ENCODE measurements at places on chromosomes 6 and 20.

GRCh38 chr6:165519316-165519715 lies 143.7 kb downstream of the PDE10A start:
- DNase-seq: no peak

DNA sequence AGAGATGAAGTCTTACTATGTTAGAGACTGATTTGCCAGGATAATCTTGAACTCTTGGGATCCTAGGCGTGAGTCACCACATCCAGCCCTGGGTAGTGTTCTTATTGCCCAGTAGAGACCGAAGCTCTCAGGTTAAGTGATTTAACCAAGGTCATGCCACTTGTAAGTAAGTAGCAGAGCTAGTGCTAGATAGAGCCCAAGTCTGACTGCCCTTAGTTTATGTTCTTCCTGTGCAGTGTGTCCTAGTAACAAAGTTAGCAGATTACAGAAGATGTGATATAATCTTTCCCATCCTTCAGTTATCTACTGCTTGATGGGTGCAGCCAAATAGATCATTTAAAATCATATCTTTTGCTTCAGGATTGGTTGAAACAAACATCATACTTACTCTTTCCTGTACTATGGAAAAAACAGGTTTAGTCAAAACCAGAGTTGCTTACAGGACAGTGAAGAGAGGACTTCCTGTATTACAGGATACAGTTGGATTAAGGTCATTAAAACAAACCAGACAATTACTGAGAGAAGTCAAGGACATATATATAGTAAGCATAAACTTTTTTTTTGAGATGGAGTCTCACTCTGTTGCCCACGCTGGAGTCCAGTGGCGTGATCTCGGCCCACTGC lies 9.5 kb upstream of the PABPC1L start:
- DNase-seq: no peak

GRCh38 chr6:52164319-52165094 lies 21.7 kb upstream of the IL17A start:
- DNase-seq: no peak

DNA sequence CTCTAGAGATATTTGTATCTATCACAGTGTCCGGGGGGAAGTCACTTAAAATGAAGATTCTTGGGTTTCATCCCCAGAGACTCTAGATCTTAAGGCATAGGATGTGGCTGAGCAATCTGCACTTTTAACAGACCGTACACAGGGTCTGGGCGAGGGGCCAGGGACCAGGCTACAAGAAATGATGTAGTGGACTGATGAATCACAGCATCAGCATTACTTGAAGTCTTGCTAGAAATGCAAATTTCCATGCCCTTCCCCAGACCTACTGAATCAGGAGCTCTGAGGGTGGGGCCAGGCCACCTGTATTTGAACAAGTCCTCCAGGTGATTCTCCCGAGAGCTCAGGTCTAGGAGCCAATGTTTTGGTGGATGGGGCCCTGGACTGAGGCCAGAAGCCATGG lies 168.4 kb downstream of the DOK5 start:
- no peak for DNase-seq

DNA sequence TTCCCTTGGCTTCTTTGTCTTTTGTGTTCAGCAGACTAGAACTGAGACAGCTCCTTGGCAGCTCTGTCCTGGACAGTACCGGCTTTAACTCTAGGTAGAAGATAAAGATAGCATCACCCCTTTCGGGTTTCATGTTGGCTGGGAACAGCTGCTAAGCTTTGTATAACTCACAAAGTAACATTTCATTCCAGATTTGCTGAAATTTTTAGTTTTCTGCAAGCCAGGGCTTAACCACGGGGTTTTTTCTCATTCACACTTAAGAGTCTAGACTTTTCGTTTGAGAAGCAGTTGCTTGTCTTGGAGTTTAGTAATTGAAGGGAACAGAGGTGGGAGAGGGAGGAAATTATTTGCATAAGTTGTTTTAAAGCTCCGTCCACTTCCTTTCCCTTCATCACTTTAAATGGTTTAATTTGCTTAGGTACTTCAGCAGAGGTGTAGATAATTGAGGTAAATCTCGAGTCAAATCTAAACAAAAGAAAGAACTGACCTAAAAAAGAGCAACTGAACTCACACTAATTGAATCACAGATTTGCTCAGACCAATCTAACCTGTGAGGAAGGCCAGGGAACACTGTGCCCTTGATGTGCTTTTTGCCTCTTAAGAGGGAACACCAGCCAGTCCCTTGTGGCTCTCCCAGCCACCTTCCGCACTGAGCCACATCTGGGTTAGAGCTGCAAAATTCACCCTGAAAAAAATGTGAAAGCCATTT lies 48.3 kb downstream of the RREB1 start:
- DNase-seq: no peak

DNA sequence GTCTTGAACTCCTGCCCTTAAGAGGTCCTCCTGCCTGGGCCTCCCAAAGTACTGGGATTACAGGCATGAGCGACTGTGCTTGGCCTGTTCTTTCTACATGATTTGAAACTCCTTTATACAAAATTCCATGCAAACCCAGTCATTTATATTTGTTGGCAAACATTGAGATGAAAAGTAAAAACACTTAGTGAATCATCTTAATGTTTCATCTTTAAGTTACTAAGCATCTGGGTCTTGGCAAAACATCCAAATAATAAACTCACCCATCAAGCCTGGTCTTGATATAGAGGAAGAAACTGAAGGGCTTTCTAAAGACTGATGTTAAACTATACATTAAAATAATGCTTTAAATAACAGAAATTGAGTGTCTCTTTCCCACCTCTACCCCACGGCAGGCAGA lies 95.1 kb downstream of the FUT9 start:
- DNase-seq: no peak

DNA sequence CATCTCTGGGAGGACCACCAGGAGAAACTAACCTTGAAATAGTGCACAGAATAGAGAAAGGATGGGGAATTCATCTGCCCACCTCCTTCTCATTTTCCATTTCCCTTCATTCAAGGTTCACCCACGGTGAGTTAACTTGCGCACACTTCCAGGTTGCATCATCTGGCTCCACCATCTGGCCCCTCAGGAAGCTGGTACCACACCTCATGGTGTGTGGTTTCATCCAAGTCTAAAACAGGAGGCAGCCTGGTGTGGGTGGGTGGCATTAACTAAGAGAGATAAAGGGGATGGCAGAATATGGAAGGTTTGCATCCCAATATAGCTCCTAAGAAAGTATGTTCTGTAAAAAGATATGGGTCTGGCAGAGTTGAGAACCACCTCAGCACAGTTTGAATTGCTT lies 3.8 kb downstream of the ZNF334 start:
- DNase-seq: no peak

DNA sequence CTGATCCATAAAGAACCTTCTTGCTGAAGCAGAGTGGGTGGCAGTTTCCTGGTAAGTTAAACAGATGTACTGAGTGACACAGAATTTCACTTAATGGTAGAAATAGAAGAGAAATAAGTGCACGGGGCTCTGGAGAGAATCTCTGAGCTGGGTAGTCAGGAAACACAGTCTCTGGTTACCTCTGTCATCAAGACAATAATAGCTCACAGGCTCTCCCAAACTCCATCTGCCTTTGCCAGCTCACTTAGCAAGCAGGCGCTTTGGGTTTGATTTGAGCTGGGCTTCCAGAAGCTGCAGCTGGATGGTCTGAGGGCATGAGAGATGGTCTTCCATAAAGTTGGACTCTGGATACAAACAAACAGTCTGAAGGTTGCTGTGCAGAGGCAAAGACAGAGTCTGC lies 39.6 kb upstream of the PRSS35 start:
- no peak for DNase-seq

- DNase-seq: no peak
These were observed 53.3 kb downstream of the PLEKHG1 start for GRCh38 chr6:150652848-150653613.

GRCh38 chr6:155054491-155055250 lies 59.6 kb downstream of the TIAM2 start:
- no peak for DNase-seq

DNA sequence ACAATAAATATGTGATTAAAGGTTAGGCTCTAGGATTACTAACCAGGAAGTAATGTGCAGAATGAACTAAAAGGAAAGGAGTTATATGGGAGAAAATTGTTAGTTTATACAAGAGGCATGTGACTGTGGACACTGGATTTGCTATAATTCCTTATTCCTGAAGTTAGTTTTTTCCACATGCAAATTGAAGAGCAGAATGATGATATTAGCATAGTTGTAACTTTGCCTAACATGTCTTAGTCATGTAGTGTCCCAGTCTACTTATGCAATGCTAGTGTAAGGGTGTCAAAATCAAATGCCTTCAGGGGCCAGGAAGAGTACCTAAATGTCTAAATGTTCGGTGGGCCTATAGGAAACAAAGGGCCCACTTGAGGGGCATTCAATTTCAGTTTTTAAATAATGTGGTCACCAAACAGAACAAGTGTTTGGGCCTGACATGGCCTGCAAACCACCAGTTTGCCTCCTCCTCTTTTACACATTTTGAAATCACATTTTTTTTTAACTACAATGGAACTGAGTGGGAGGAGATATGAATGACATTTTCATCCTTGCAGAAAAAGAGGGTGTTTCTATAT lies 28.0 kb upstream of the CEP85L start:
- no peak for DNase-seq

GRCh38 chr20:12962895-12963294 lies 45.9 kb upstream of the SPTLC3 start:
- DNase-seq: no peak

DNA sequence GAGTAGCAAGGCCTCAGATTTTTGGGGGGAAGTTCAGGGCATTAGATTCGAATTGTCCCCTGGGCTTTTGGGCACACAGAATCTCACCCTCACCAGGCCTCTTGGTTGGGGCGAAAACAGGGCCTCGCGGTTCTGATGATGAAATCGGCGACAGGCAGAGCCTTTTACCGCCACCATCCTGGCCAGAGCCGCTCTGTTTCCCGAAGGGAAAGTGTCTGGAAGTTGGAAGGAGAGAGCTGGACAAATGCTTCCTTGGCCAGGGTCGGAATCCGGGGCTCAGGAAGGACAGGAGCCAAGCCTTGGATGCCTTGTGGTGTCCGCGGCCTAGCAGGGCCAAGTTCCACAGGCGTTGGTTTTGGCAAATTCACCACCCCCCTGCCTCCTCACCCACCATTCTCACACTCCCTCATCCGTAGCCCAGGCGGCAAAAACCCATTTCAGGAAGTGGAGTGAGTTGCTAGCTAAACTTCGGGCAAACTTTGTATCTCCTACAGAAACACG lies 3.5 kb upstream of the TFAP2A start:
- no peak for DNase-seq

- no peak for DNase-seq
These were observed 868 bp upstream of the SLC2A4RG start for GRCh38 chr20:63738687-63739129.

DNA sequence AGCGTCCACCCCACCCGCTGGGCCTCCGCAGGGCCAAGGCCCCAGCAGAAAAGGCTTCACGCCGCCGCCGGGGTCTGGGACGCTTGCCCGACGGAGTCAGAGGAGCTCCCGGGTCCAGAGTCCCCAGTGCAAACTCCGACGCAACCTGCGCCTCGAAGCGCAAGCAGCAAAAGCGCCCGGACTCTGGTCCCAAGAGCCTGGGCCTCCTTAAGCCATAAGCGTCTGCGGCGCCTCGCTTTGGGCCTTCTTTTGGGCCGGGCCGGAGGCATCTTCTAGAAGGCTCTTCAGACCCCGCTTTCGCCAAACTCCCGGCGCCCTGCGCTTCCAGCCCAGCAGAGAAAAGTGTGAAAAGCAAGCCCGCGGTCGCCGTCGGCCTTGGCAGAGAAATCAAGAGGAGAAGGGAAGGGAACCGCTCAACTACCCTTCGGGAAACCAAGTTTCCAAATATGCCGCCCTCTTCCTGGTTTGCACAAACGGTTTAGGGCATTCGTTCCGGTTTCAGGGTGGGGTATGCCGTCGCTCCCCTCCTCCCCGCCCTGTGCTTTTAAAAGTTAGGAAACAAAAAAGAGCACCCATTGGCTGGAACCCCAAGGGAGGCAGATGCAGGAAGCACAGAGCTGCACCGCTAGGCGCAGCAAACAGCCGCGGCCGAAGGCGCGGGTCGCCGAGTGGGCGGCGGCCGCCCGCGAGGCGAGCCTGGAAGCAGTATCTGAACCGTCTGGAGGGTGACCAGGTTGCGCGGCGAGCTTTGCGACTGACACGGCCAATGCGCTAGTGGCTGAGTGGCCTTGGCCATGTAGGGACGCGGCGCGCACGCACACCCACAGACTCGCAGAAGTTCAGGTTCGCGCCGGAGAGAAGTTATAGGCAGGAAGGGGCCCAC lies 1.2 kb downstream of the TBX18 start:
- DNase-seq: peak; percentile 30

DNA sequence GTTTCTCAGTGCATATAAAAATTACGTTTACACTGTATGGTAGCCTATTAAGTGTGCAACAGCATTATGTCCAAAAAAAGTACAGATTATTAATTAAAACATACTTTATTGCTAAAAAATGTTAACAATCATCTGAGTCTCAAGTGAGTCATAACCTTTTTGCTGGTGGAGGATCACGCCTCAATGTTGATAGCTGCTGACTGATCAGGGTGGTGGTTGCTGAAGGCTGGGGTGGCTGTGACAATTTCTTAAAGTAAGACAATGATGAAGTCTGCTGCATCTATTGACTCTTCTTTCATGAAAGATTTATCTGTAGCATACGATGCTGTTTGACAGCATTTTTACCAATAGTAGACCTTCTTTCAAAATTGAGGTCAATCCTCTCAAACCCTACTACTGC lies 155.1 kb downstream of the BTBD9 start:
- no peak for DNase-seq

DNA sequence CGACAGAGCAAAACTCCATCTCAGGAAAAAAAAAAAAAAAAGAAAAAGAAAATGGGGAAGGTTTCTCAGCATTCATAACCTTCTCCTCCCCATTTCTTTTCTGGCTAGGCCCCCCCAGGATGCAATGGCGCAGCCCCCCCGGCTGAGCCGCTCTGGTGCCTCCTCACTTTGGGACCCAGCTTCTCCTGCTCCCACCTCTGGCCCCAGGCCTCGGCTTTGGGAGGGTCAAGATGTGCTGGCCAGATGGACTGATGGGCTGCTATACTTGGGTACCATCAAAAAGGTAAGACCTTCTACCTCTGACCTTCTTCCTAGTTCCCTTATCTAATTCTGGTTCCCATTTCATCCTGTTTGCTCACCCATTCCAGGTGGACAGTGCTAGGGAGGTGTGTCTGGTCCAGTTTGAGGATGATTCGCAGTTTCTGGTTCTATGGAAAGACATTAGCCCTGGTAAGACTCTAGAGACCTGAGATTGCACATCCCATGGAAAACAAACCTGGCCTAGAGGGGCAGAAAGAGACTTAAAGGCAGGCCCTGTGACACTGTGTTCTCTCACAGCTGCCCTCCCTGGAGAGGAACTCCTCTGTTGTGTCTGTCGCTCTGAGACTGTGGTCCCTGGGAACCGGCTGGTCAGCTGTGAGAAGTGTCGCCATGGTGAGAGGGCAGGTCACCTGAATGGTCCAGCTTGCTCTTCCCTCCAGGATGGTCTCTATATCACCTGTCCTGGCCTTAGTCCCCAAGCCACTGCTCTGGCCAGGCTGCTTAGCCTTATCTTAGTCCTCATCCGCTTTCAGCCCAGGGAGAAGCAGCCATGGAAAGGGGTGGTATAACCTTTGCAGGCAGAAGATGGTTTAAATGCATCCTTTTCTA lies 1.6 kb downstream of the PHF1 start:
- no peak for DNase-seq

All from COR-L47 (cell line).